Esophagus squamous epithelium (tissue), 5 donors: ENCODE measurements at places on chromosomes 5 and 9.

- no peak for DNase-seq
These were observed 141.7 kb downstream of the SV2C start for GRCh38 chr5:76224898-76225297.

DNA sequence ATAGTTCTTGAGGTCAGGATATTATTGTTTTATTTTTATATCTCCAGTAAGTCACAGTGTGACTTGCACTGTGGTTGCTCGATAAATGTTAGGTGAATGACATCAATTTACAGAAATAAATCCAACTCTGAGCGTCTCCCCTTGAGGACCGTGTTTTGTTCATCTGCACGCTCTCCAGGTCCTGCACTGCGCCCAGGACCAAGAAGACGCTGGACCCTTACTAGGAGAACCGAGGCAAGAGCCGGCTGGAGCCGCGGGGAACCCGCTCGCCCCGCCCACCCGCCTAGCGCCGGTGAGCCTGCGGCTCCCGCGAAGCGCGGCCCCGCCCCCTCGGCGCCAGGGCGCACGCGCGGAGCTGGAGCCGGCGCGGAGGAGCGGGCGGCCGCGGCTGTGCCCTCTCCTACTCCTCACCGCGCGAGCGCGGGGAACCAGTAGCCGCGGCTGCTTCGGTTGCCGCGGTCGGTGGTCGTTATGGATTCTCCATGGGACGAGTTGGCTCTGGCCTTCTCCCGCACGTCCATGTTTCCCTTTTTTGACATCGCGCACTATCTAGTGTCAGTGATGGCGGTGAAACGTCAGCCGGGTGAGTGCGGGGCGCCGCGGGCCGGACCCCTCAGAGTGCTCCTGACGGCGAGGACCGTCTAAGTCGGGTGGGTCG, at the start of gene TMEM38B:
TMEM38B (plus strand) TSS at position 352 of the 658 bp plus-strand sequence; CDS start at position 472, 120 bp downstream.
- DNase-seq = no peak

DNA sequence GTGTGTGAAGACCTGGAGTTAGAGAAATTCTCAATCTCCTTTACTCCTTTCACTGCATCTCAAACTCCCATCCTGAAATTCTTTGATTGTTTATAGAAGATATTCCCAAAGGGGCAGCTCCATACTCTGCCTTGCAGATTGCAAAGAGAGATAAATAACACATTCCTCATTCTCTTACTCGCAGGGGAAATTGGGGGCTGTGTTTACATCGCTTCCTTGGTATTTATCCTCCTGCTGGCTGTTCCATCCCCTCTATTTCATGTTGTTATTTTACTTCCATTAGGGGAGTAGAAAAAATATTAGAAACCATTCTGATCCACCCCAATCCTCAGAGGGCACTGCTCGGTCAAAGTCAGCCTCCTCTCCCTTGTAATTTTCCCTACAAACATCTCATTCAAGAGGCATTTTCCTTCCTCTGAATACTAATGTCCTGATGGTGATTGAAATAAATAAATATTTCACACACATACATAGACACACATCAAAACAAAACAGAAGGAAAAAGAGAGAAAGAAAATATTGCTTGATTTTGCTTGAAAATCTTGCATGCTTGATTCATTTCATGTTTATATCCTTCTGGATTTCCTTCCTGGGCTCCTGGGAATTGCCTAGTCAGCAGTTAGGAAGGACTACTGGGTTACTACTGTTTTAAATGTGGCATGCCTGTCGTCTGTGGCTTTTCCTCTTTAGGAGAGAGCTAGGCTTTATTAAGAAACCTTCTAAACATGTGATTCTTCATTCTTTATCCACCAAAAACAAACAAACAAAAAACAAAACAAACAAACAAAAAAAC, 420.1 kb upstream of the PAPPA start:
- DNase-seq = no peak

DNA sequence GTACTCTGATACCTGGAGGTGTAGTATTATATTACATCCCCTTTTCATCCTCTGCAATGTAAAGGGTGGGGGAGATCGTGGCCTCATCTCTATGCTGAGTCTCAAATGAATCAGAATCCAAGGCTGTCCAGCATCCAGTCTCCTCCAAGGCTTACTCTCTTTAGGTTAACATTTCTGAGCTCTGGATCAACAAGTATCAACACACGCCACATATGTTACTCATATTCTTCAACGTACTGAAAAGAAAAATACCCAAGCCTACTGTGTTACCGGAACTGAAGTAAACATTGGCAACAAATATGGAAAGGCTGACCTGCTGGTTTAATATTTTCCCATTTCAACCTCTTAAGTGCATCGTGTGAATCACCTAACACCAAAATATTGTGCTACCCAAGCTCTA, 241.8 kb downstream of the GAS1 start:
- DNase-seq = no peak

- no peak for DNase-seq
These were observed 18.2 kb upstream of the TMED7 start for GRCh38 chr5:115644046-115644445.

GRCh38 chr9:5566054-5566618, 55.8 kb downstream of the PDCD1LG2 start:
- DNase-seq = no peak

- DNase-seq = no peak
These were observed 52.5 kb downstream of the FNBP1 start for GRCh38 chr9:129990269-129991010.

DNA sequence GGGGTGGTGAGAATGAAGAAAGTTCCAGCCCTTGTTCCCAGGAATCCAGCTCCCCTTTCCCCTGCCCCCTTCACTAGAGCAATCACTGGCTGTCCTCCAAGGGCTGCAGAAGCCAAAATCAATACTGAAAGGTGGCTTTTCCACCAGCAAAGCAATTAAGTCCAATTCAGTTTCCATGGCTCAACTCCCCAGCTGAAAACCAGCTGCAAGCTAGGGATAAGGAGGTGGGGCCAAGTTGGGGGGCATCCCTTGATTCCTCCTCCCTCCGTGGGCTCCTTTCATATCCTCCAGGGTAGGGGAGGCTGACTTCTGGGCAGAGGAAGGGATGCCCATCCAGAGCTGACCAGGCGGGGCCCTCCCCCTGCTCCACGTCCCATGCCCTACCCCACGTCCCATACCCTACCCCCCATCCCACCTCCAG, 22.7 kb downstream of the CAMK2A start:
- no peak for DNase-seq

DNA sequence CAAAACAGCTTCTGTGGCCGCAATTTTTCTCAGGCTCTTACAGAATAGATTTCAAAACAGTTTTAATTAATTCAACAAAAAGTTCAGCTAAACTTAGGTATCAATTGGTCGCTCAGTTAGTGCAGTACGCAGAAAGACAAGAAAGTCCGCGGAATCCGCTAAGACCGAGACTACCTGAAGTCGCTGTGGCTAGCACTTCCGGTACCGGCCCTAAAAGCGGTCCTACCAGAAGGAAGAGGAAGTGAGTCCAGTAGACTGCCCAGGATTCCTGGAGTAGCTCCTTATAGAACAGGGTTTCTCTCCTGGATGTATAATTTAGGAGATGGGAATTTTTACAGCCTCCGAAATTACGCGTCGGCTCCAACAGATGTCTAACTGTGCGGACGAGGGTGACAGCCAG, 16.6 kb upstream of the PCDHB2 start:
- no peak for DNase-seq

DNA sequence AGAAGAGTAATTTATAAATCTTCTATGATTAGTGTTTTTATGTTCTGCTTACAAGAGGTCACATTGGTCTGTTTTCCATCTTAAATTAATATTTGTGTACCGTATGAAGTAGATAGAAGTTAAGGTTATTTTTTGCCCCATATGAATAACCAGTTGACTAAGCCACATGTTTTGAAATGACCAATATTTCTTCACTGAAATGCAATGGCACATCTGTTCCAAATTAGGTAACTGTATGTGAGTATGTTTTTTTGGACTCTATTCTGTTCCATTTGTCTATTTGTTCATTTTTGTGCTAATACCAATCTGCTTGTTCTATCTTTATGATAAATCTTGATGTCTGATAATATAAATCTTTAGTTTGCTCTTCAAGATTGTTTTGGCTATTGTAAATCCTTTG, 17.7 kb downstream of the JAK2 start:
- DNase-seq = no peak

DNA sequence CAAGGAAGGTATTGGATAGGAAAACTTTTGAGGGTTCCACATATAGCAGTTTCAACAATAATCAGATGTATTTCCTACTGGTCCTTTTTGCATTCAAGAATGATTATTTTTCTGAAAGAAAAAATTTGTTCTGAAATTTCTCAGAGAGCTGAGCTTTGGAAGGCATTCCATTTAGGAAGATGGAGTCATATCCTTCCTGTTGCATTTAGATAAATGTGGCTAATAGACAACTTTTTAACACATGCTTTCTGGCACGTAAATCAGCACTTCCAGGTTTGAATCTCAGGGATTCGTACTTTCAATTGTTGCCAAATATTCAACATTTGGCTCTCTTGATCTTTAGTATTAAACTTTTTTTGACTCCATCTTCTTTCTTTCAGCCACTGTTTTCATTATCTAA, 24.8 kb upstream of the TLR4 start:
- no peak for DNase-seq

- DNase-seq = no peak
These were observed 43.3 kb downstream of the ANKRD33B start for GRCh38 chr5:10607023-10607665.

DNA sequence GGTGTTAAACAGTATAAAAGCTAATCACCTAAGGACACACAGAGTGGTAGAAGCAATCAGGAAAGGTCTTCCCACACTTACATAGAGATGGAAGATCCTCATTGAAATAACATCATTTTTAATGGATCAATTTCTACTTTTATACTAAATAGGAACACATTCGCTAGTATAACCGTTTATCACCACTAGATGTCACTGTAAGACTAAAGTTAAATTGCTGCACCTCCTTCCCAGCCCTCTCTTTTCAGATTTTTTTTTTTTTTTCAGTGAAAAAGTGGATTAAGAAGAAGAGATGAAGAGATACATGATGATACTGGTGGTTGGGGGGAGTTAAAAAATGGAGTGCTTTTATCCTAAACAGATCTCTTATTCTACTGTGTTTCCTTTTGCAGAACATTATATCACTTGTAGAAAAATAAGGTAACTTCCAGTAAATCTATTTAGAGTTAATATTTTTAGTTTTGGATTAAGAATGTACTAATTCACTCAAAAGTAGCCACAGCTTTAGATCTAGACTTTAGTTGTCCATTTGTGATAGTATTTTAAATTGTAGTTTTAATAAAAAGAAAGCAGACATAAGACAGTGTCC, 116.9 kb upstream of the ARRDC3 start:
- no peak for DNase-seq

DNA sequence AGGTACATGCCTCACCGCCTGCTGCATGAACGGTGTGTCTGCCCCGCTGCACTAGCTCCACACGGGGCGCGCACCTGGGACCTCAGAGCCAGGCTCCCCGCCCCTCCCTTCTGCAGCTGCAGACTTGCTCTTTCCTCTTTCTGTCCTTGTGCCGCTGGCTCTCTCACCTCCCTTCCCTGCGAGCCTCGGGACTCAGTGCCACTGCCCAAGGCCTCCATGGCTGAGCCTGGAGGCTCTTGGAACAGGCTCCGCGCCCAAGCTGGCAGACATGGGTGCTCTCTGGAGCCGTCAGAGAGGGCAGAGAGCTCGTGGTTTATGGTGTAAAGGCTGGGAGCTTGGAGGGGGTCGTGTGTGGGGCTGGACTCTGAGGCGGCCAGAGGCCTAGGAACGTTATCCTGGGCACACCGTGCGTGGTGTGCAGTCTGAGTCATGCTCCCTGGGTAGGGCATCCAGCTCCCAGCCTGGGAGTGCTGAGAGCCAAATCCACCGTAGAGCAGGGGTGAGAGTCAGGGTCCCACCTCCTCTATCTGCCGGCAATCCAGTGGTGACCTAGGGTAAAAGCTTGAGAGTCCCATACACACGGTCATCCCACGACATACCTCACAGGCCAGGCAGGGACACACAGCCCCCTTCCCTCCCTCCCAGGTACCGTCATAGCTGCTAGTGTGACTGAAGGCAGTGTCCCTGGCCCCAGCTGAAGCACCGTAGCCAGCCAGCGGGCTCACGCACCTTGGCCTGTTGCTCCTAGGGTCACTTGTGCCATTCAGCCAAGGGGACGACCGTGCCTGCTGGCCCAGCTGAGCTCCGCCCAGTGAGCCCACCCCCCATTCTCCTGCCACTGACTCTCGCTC, 22.4 kb downstream of the GOLGA2 start:
- DNase-seq = no peak

DNA sequence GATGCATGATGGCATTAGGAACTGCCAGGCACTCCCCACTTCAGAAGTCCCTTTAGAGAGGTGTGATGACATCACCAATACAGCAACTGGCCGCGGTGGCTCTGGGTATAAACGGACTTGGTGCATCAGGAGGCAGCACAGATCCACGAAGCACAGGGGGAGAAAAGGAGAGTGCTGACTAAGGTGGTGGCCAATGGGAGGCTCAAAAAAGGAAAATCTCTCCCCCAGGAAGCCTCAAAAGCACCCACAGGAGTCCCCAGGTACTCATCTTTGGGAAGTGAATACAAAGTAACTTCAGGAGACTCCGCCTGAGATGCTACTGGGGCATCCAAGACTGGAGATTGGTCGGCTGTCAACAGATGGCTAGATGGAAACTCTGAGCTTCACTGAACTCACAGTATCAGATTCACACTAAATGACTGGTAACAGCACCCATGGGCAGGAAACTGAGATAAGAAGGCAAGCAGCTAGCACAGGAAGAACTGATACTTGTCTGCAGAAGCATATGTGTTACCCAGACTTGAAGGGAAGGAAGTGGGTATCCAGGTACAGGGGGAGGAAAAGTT, 7.6 kb downstream of the TTC39B start:
- no peak for DNase-seq

DNA sequence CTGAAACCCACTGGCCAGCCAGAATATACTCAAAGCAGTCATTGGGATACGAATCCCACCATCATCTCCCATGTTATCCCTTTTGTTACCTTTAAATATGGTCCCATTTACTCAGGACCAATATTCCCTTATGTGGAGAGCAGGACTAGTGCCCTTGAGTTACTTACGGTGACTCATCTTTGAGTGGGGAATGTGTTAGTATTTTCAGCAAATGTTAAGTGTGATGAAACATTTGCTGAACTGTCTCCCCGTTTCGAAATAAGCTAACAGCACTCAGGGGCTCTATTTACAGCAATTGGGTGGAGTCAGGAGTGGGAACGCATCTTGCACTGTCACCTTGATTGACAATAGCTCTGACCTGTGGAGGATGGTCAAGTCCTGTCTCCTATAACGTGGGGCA, 67.4 kb downstream of the CTSL start:
- DNase-seq = no peak

DNA sequence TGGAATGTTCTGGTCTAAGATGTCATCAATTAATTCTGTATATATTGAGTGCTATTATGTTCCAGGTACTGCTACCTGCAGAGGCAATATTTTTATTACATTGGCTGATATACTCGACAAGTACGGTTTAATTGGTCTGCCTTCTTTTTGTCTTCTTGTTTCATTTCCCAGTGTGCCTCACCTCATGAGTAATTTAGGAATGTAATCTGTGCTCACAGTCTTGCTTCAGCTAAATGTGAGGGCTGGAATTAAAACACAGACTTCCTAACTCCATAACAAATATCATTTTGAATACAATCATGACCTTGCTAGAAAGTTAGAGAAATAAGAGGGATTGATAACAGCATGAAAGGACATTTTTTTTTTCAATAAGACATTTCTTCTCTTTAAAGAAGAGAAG, 20.1 kb upstream of the SPINK5 start:
- no peak for DNase-seq

- DNase-seq = no peak
These were observed 32.4 kb upstream of the CTNNA1 start for GRCh38 chr5:138720840-138721239.
